ENCODE measurements at places on chromosomes 7 and 10. TPM values are rescaled to one million over a fixed set of nuclear protein-coding genes. Genes with fewer than 3 reads are reported as not detected.

DNA sequence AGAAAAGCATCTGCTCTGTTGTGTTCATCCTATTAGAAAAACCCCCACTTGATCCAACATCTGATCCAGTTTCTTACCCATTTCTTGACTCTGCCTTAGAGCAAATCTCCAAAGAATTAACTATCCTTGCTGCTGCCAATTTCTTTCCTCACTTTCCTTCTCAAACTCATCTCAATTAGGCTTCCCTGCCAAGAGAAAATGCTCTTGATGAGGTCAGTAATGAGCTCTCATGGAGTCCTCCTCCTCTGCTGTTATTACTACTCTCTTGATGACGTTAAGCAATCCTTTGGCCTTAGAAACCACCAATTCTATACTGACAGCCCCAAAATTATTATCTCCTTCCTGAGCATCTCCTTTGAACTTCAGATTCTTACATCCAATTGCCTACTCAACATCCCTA lies 162.0 kb upstream of the FAM13C start:
- DNase-seq, result no peak

GRCh38 chr10:57849691-57850357 lies 417.9 kb downstream of the IPMK start:
- DNase-seq, result no peak

DNA sequence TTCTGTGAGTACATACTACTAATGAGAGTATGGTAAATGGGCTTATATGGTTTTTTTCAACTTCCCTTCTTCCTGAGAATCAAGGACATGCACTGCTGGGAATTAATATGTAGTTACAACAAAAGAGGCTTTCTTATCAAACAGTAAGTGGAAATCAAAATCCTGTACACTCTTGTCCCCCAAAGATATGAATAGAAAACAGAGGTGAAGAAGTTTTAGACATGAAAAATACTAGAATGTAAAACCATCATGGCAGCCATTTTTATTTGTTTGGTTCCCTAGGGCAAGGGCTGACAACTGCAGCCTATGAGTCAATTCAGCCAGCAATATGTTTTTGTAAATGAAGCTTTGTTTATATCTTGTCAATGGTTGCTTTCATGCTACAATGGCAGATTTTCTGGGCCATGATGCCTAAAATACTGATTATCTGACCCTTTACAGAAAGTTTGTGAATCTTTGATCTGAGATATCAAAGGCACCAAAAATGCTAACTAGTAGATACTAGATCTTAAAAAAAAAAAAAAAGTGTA lies 422.4 kb downstream of the PARD3 start:
- no peak for DNase-seq

DNA sequence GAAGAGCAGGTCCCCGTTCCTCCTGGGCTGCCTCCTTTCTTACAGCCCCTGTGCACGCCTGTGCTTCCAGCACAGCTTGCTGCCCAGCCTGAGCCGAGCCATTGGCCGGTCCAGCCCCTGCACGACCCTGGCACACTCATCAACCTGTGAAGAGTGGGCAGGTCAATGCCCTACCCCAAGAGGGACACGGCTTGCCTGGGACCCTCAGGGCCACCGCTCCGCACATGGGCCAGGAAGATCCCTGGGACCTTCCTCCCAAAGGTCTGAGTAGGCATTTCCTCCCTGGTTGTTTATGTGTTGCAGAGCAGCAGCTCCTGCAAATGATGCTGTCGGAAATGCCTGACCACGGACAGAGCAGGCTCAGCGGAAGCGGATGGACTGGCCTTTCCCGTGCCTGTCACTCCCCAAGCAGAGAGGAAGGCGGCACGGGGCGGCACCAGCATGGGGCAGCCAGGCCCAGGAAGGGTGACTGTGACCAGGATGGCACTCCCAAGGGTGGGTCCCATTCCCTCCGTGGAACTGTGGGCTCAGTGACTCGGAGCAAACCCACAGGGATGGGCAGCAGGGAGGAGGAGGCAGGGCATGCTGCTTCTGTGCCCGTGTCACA lies 252.5 kb downstream of the TNS3 start:
- DNase-seq, result no peak

DNA sequence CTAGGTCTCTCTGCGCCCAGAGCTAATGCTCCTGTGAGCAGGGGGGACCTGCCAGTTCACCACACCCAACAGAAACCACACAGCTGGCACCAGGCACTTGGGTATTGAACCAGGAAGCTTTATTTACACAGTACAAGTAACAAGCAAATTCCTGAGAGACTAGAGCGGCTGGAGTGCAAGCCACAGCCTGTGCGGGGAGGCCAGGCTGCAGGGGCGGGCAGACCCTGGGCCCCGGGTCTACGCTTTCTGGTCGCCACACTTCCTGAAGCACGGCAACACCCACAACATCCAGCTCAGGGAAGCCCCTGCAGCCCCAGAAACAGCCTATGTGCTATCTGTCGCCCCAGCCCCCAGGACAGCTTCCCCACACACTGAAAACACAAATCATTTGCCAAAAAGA lies 125.0 kb downstream of the FAM53B start:
- DNase-seq, result no peak

- peak; percentile 83 for DNase-seq
Observed at GRCh38 chr7:27143023-27143949, at the start of gene HOXA5. TSS of gene HOXA5 (minus strand) at chr7:27143681. CDS start at chr7:27143607, 74 bp downstream.

DNA sequence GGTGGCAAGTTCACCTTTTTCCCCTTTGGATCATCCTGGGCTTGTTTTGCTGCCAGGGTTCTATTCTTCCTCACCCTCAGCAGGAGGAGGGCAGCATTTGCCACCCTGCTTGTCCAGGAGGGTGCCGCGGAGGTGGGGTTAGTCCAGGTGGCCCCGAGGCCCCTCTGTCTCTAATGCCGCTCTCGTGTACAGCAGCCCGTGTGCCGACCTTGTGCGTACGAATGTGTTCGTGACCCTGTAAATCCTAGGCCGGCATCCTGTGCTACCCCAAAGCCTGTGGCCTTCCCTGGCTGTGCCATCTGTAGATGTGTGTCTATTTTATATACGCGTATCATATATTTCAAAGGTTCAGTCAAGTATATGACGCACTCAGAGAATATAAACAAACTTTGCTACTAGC lies 10.6 kb downstream of the IQCE start:
- DNase-seq, result no peak

DNA sequence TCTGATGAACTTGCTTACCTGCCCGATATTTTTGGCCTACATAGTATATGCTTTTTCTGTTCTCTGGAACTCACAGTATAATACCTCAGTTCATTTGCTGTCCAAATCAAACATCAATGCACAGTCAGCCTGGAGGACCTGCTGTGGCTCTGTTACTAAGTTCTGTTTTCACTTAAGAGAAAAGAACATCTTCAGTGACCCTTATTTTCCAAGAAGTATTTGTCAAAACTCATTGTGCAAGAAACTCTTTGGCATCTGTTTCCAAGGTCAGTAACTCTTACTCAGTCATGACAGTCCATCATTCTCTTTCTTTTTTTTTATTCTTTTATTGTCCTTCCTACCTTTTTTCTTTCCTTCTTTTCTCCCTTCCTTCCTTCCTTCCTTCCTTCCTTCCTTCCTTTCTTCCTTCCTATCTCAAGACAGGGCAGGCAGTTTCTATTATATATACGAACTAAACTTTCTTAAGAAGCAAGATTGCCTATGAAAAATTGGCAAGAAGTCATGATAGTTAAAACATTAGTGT lies 37.8 kb upstream of the SEM1 start:
- DNase-seq, result no peak

DNA sequence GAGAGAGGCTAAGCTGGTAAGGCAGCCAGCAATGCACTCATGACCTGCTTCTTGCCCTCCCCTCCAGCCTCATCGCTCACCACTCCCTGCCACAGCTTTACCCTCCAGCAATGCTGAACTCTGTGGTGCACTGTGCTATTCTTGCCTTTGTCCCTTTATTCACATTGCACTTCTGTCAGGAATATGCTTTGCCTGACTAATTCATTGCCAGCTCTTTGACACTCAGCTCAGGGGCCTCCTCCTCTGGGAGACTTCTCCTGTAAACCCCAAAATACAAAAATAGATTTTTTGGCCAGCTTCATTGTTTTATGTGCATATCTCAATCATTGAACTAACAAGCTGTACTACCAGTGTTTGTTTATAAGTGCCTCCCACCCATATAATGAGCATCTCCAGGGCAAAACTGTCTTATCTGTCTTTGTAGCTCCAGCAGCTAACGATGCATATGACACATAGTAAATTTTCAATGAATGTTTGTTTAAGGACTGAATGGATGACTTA lies 8.2 kb downstream of the CNNM1 start:
- no peak for DNase-seq

- no peak for DNase-seq
Observed at GRCh38 chr10:124206616-124207015, 113.2 kb upstream of the CHST15 start.

HMX3 gene
- not detected for total RNA-seq

SUPV3L1 gene
- 38.0 TPM for total RNA-seq

DNA sequence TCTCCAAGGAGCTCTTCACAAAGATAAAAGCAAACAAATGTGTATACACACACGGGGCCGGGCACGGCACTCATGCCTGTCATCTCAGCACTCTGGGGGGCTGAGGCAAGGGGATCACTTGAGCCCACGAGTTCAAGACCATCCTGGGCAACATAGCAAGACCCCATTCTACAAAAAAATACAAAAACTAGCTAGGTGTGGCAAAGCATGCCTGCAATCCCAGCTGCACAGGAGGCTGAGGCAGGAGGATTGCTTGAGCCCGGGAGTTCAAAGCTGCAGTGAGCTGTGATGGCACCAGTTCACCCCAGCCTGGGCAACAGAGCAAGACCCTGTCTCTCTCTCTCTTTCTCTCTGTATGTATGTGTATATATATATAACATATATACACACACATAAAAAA lies 22.3 kb downstream of the TTYH3 start:
- no peak for DNase-seq
